ENCODE measurements at places on chromosomes 2 and 18.

- no peak for DNase-seq
Measured at GRCh38 chr2:233498126-233498525, 68.5 kb downstream of the USP40 start.

GRCh38 chr2:159101755-159102489 lies 133.5 kb downstream of the TANC1 start:
- DNase-seq: no peak

- DNase-seq: no peak
Measured at GRCh38 chr18:75742516-75742915, 315.0 kb upstream of the SMIM21 start.

- no peak for DNase-seq
Measured at GRCh38 chr2:60029566-60029883, 523.9 kb downstream of the BCL11A start.

DNA sequence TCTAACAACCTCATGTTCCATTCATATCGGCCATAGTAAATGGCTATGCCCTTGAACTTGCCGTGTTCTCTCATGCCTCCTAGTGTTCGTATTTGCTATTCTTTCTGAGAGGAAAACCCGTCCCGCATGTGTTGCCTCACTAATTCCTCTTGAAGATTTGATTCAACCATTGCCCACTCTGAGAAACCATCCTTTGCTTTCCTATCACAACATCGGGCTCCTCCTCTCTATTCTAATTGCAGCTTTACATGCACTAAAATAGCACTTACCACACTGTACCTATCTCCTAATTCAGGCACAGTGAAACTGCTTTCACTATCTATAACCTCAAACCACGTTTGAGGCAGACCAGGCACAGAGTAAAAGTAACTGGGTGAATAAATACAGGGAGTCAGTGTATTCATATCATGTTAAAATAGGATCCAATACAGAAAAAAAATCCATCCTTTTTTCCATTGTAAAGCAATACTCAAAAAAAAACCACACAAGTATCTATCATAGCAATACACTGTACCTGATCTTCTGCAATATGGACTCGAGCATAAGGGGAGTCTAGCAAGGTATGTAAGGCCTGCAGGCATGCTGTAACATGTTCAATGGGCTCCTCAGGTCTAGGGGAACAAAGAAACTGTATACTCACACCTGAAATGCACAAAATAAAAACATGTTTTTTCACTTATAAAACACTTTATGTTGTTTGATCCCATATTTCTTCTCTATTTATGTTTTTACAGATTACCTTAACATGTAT lies 39.0 kb upstream of the STRN start:
- peak; percentile 35 for DNase-seq

GRCh38 chr2:134777593-134777992 lies 58.8 kb upstream of the TMEM163 start:
- DNase-seq: no peak

GRCh38 chr18:78126536-78126935 lies 853.1 kb upstream of the SALL3 start:
- DNase-seq: no peak

- DNase-seq: peak; percentile 48
Measured at GRCh38 chr2:204072443-204073324, 136.1 kb downstream of the ICOS start.
